Activated B cell treated with CpG ODN at 0.5 μM for 24 hours (primary cell): ENCODE measurements at places on chromosomes 12 and 14.

GRCh38 chr12:126994599-126994998 is 1272.4 kb upstream of the TMEM132C start:
- DNase-seq: no peak
- no peaks in the 10 kb centered on the region for H3K27me3 ChIP-seq
- H3K36me3 ChIP-seq: no peaks in the 10 kb centered on the region
- H3K27ac ChIP-seq: no peak overlapping the region
- no peaks in the 10 kb centered on the region for H3K4me1 ChIP-seq
- no peak overlapping the region for H3K4me3 ChIP-seq

- H3K36me3 ChIP-seq: no peaks in the 10 kb centered on the region
- DNase-seq: no peak
- no peaks in the 10 kb centered on the region for H3K27me3 ChIP-seq
- H3K27ac ChIP-seq: no peak overlapping the region
- H3K4me3 ChIP-seq: no peak overlapping the region
Measured at GRCh38 chr14:83196236-83196635, 1662.6 kb upstream of the SEL1L start.

GRCh38 chr14:51666826-51667225 is 15.1 kb downstream of the FRMD6 start:
- no peak overlapping the region for H3K4me3 ChIP-seq
- peaks cover 2% of the 10 kb centered on the region for H3K27me3 ChIP-seq
- no peak for DNase-seq
- no peaks in the 10 kb centered on the region for H3K36me3 ChIP-seq

DNA sequence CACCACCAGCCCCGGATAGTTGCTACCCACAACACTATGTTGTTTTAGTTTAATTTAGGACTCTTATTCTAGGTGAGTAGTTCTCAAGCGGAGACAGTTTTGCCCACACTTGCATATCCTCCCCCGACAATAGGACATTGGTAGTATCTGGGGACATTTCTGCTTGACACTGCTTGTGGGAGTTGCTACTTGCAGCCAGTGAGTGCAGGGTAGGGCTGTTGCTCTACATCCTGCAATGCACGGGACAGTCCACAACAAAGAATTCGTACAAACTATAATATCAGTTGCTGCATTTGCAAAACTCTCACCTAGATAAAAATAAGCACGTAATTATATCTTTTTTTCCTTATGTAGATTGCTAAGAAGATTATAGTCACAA is 111.8 kb upstream of the DNM1L start:
- no peaks in the 10 kb centered on the region for H3K36me3 ChIP-seq
- H3K4me3 ChIP-seq: no peak overlapping the region
- H3K27ac ChIP-seq: no peak overlapping the region
- DNase-seq: no peak

- H3K36me3 ChIP-seq: no peaks in the 10 kb centered on the region
- H3K27ac ChIP-seq: no peak overlapping the region
- H3K4me1 ChIP-seq: peaks cover 9% of the 10 kb centered on the region
- no peak for DNase-seq
- H3K4me3 ChIP-seq: peak overlapping the region; percentile 90
- H3K27me3 ChIP-seq: peaks cover 46% of the 10 kb centered on the region
Measured at GRCh38 chr14:20971705-20972021, 16.4 kb downstream of the RNASE2 start.

DNA sequence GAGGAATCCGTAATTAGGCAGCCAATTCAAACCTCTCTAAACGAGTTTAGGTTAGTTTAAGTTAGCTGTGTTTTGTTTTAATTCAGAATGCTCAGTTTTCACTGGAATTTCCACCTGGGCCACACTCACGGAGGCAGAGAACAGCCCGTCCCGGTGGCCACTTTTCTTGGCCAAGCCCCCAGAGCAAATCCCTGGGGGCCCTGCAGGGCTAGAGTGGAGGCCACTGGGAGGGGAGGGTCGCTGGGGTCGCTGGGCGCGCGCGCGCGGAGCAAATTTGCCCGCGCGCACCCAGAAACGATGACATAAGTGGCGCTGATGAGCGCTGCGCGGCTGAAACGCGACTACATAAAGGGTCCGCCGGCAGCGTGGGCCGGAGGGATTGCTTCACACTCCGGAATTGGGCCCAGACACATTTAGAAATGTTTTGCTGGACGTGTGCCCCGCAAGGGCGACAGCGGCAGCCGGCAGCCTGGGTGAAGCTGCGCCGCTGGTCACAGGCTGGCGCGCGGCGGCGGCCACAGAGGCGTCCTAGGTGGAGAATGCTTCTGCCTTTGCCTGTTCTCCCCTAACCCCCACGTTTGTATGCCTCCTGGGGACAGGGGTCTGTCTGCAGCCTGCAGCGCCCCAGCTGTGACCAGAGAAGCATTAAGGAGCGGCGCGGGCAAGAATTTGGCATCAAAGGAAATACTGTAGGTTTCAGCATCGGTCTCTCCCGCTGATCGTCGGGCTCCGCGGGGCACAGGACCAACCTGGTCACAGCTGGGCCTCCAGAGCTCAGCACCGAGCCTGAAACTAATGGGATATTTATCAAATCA is 37.9 kb upstream of the TBX5 start:
- DNase-seq: no peak
- no peaks in the 10 kb centered on the region for H3K36me3 ChIP-seq
- peaks cover 76% of the 10 kb centered on the region for H3K27me3 ChIP-seq
- no peaks in the 10 kb centered on the region for H3K4me1 ChIP-seq
- no peak overlapping the region for H3K4me3 ChIP-seq

DNA sequence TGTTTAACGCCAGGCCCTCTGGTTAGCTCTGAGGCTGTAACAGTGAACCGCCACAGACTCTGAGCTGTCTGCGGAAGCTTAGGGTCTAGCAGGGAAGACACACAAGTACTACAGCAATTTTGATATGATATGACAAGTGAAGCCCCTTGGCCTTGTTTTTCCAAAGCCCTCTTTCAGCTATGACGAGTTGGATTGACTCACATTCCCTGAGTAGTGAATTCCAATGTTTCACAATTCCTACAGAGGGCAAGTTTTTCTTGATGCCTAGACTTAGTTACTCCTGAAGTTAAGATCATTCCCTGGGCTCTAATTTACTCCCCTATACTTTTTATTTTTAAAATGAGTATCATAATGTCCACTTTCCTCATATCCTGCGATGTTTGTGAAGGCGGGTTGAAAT is 53.3 kb upstream of the CISTR start:
- H3K27me3 ChIP-seq: peaks cover 12% of the 10 kb centered on the region
- no peak for DNase-seq
- no peak overlapping the region for H3K27ac ChIP-seq
- H3K4me3 ChIP-seq: no peak overlapping the region
- no peaks in the 10 kb centered on the region for H3K4me1 ChIP-seq

- no peak for DNase-seq
- H3K27me3 ChIP-seq: peaks cover 5% of the 10 kb centered on the region
- no peaks in the 10 kb centered on the region for H3K36me3 ChIP-seq
- no peaks in the 10 kb centered on the region for H3K4me1 ChIP-seq
Measured at GRCh38 chr12:15629108-15629507, 160.1 kb downstream of the EPS8 start.
